Suprapubic skin (tissue), 4 donors: ENCODE measurements at places on chromosomes 16 and 17. TPM values are rescaled to one million over a fixed set of nuclear protein-coding genes. Genes with fewer than 3 reads are reported as not detected.

The CARD14 gene
- total RNA-seq, result 32.1 TPM

The PLEKHG4 gene
- total RNA-seq, result 20.2 TPM

The STX1B gene
- total RNA-seq, result 0.68 TPM

The ATP2A3 gene
- 37.9 TPM for total RNA-seq

The CISD3 gene
- total RNA-seq, result 9.1 TPM

The FADS6 gene
- total RNA-seq, result 5.4 TPM

The SLC35G6 gene
- total RNA-seq, result not detected

The KRTAP9-2 gene
- total RNA-seq, result 127 TPM

The ASPA gene
- 0.98 TPM for total RNA-seq

The MYH1 gene
- not detected for total RNA-seq

The SLC5A10 gene
- total RNA-seq, result 0.68 TPM

The SKAP1 gene
- 1.0 TPM for total RNA-seq

The IRX3 gene
- total RNA-seq, result 80.0 TPM

The ABCA5 gene
- 53.8 TPM for total RNA-seq
